ENCODE measurements at places on chromosomes 7 and 10. TPM values are rescaled to one million over a fixed set of nuclear protein-coding genes. Genes with fewer than 3 reads are reported as not detected.

Gene CRHR2
- total RNA-seq, result not detected

Gene KBTBD2
- total RNA-seq, result 37.8 TPM

Gene DYDC2
- total RNA-seq, result not detected

Gene IFIT3
- 43.7 TPM for total RNA-seq

Gene SDK1
- 0.03 TPM for total RNA-seq

- no peak for DNase-seq
Observed at GRCh38 chr10:49690698-49691356, 11.4 kb downstream of the C10orf53 start.

- no peak for DNase-seq
Observed at GRCh38 chr10:23859598-23859997, 349.3 kb upstream of the KIAA1217 start.

- no peak for DNase-seq
Observed at GRCh38 chr10:71229726-71230655, 17.6 kb downstream of the UNC5B start.

DNA sequence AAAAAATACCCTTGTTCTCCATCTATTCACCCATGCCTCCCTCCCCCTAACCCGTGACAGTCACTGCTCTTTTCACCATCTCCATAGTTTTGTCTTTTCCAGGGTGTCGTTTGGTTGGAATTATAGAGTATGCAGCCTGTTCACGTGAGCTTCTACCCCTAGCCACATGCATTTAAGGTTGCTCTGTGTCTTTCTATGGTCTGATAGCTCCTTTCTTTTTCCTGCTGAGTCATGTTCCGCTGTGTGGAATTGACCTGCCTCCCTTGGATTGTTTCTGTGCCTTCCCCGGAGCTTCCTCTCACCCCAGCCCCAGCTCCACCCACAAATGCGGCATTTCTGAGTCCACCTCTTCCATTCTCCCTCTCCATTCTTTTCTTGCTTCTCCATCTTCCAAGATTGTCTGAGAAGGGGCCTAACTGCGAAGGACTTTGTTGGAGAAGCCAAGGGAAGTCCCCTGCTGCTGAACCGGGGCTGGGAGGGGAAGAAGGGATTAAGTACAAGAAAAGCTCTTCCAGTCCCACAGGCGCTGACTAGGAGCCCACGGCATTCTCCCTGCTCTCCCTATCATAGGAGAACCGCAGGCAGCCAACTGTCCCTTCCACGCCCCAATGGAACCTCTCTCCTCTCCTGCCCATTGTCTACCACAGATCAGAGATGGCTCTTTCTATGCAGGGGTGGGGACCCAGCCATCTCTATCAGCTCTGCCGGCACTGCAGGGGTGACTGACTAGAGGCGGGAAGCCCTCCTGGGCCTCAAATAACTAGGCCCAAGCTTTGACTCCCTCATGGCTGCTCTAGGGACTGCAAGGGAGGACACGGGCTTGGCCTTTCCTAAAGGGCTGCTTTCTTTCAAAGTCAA lies 87.5 kb upstream of the ANLN start:
- DNase-seq, result no peak

- no peak for DNase-seq
Observed at GRCh38 chr10:124200011-124200410, 106.6 kb upstream of the CHST15 start.

- no peak for DNase-seq
Observed at GRCh38 chr10:3118641-3119091, 51.3 kb downstream of the PFKP start.

- peak; percentile 56 for DNase-seq
Observed at GRCh38 chr10:80599424-80599847, 61.7 kb downstream of the SH2D4B start.

DNA sequence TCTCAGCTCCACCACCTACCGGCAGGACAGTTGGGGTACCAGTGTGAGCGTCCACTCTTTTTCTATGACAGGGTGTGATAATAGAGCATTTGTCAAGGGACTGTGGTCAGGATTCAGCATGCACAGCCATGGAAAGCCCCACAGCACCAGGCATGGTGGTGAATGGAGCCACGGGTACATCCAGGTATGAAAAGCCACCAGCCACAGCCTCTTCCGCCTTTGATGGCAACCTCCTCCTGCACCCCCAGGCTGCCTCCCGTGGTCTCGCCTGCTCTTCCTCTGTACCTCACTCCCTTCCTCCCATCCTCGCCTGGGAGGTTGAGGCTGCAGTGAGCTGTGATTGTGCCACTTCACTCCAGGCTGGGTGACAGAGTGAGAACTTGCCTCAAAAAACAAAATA lies 90.2 kb upstream of the CHST15 start:
- no peak for DNase-seq

DNA sequence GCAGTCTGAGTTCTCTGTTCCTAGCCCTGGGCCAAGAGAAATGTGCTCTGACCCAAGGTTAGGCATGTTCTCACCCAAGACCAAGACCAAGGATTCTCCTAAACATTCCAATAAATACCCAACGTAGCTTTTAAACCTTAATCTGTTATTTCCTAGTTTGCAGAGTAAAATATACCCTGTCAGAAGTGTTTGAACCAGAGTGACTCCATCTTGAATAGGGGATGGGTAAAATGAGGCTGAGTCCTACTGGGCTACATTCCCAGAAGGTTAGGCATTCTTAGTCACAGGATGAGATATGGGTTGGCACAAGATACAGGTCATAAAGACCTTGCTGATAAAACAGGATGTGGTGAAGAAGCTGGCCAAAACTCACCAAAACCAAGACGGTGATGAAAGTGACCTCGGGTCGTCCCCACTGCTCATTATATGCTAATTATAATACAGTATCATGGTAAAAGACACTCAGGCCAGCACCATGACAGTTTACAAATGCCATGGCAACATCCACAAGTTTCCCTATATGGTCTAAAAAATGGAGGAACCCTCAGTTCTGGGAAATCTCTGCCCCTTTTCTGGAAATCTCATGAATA lies 27.7 kb downstream of the PLXNA4 start:
- peak; percentile 49 for DNase-seq

DNA sequence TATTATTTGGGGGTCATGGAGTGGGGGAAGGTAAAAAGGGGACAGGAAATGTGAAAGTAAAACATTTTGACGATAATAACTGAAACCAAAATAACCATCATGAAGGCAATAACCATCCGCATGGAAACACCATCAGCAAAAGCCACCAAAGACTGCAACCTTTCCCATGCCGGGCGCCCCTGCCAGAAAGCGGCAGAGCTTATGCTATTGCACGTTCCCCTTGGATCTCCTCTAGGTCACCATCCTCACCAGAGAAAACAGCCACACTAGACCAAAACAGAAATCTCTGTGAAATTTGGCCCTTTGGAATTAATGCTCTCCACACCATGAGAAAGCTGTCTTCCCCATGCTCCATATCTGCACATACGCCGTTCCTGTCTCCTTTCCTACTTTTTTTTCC lies 31.1 kb downstream of the DRGX start:
- DNase-seq, result no peak

DNA sequence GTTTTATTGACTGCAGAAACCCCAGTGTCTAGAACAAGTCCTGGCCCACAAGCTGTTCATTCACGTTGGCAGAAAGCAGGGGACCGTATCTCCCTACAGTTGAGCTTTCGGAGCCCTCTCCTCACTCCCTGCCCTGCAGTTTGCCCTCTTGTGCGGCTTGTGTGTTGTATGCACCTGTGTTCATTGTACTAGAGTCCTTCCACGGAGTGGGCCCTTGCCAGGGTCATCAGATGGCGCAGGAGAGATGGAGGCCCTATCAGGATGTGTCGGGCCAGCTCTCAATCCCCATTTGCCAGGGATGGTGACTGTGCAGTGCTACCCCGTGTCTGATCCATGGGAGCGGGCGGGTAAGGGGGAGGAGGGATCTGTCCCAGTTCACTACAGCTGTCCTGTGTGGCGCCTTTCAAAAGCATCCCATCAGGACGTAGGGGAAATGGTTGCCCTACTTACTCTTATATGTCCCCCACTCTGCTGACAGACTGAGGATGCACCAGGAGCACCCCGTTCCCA lies 77.4 kb upstream of the PRR15 start:
- DNase-seq, result no peak

DNA sequence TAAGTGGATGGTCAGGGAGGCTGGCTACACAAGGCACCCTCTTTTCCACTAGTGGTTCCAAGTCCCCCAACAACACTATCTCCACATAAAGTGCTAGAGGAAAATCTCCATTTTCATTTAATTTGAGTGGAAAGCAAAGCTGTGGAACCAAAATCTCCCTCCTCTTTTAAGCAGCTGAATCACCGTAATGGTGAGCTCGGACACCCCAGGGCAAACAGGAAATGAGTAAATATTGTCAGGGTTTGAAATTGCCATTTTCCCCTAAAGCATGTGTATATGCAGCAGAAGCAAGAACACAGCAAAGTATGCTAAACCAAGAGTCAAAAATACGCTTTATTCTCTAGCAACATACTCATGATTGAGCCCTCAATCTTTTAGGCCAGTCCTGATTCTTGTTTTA lies 143.7 kb downstream of the GPAM start:
- no peak for DNase-seq

DNA sequence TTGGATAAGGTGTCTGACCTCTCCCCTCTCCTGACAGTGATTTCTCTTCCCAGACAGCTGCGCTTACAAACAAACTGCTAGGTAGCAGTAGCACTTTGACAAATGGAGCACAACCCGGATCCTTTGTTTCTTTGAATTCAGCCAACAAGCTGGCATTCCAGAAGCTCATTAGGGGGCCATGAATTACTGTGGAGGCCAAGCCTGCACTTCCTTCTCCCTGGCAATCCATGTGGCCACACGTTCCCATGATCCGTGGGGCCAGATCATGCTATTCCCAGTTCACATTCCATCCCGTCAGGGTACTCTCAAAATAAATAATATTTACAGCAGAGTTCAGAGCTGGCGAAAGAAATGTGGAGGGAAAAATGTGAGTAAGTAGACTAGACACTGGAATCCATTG lies 172.4 kb downstream of the PRPF18 start:
- DNase-seq, result no peak

GRCh38 chr7:56188823-56189346 lies 72.7 kb upstream of the NUPR2 start:
- no peak for DNase-seq

DNA sequence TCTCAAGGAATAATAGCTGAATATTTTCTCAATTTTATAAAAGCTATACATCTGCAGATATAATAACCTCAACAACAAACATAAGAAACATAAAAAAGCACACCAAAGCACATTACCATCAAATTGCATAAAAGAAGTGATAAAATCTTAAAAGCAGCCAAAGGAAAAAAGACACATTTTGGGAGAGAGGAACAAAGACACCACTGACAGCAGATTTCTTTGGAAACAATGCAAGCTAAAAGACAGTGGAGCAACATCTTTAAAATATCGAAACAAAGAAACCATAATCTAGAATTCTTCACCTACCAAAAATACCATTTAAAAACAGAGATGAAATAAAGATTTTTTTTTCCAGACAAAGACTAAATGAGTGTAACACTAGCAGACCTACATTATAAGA lies 55.7 kb upstream of the TEX47 start:
- DNase-seq, result no peak

All from activated CD8-positive, alpha-beta T cell treated with anti-CD3 and anti-CD28 coated beads, Interleukin-2, amount 10 ng/mL, durations not matched to agents 7 days and 5 days (primary cell).